HFF-Myc (cell line): ENCODE measurements at places on chromosomes 7 and 10.

DNA sequence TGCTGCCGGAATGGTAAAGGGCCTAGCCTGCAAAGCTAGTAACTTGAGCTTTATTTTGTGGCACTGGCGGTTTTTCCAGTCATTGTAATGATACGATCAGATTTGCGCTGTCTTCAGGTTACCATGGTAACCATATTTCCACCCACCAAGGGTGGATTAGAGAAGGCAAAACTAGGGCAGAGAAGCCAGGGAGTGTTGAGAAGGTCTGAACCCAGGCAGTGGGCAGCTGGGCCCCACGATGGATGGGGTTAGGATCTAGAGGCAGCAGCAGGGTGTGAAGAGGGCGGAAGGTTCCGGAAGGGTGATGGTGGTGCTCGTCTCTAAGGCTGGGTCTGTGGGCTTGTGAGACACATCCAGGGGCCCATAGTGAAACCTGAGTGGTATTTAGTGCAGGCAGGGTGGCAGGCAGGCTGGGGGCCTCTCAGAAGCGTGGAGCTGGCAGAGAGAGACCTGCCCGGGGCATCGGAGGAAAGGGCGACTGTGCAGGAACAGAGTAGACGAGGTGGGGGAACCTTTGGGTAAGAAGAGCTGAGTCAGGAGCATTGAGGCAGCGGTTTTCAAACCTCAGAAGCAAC lies 87.9 kb upstream of the GTF2I start:
- no peak for DNase-seq

- DNase-seq: no peak
Observed at GRCh38 chr10:128049226-128050120, 76.8 kb downstream of the MKI67 start.

GRCh38 chr7:106282852-106283251 lies 1.9 kb downstream of the NAMPT start:
- DNase-seq: no peak

DNA sequence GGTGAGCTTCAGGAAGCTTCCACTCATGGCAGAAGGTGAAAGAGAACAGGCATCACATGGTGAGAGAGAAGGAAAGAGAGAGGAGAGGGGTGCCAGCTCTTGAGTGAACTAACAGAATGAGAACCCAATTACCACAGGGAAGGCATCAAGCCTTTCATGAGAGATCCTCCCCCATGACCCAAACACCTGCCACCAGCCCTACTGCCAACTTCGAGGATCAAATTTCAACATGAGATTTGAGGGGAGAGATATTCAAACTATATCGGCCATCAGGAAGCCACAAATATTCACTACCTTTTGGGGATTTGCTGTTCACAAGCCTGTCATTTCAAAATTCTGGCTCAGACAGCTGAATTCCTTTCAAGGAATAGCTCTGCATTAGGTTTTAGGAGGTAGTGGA lies 39.9 kb upstream of the SMNDC1 start:
- no peak for DNase-seq

DNA sequence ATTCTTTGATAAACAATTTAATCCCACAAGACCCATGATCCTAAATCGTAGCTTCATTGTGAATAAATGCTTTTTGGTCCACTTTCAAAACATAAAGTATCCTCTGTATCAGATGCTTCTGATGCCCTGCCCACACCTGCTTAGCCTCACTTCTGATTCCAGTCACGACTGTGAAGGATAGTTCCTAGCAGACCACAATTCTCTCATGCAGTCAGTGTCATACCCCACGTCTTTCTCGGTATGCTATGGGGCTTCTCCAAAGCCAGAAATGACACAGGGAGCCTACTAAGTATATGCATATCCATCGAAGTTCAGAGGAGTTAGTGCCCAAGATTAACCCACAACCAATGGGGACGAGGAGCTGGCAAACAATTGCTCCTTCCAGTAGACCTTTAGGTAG lies 27.6 kb upstream of the CTNNA3 start:
- DNase-seq: no peak

DNA sequence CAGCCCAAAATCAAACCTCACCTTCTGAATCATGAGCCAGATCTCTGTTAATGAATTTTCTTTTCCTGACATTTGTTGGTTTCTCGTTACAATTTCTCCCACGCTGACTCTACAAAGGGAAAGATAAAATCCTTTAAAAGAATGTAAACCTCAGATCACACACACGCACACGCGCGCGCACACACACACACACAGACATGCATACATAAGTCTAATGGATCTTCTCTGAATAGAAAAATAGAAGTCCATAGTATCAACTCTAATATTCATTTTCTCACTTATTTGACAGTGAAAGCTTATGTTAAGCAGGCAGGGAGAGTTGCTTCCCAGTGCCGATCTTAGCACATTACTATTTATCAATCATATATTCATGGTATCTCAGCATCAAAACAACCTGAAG lies 1.4 kb downstream of the ETV1 start:
- no peak for DNase-seq

- no peak for DNase-seq
Observed at GRCh38 chr10:118035354-118036005, 11.3 kb downstream of the RAB11FIP2 start.
